ENCODE measurements at places on chromosomes 1 and 21.

DNA sequence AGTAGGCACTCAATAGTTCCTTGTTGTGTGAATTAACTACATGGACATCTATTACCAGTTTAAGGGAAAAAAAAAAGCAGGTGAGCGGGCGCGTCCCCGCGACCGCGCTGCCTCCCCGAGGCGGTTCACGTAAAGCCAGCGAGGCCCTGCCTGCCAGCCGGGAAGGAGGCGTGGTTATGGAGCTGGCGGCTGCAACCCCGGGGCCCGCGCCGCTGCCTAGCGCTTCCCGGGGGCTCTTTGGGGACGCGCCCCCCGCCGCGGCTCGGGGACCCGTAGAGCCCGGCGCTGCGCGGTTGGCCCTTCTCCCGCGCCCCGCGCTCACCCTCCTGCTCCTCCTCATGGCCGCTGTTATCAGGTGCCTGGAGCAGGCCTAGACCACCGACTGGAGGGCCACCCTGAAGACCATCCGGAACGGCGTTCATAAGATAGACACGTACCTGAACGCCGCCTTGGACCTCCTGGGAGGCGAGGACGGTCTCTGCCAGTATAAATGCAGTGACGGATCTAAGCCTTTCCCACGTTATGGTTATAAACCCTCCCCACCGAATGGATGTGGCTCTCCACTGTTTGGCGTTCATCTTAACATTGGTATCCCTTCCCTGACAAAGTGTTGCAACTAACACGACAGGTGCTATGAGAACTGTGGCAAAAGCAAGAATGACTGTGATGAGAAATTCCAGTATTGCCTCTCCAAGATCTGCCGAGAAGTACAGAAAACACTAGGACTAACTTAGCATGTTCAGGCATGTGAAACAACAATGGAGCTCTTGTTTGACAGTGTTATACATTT is 2.6 kb upstream of the CC2D1B start:
- DNase-seq = no peak

DNA sequence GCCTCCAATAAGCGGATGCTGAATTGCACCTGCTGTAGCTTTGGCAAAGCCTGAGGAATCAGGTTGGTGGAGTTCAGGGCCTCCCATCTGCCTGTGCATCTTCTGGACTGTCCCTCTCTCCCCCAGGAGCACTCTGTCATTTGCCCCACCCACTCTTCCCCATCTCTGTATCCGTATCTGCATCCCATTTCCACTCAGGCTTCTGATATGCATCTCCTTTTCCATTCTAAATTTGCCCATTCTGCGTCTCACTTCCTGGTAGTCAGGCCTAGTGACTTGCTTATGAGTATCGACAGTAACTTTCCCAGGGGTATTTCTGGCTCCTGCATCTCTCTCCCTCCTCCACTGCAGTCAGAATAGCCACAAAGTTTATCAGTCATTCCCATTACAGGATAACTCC is 15.6 kb downstream of the MR1 start:
- no peak for DNase-seq

GRCh38 chr1:91997607-91998195 is 32.1 kb upstream of the EPHX4 start:
- DNase-seq = peak; percentile 18

- no peak for DNase-seq
Observed at GRCh38 chr1:32929366-32929765, 28.2 kb upstream of the TMEM54 start.

DNA sequence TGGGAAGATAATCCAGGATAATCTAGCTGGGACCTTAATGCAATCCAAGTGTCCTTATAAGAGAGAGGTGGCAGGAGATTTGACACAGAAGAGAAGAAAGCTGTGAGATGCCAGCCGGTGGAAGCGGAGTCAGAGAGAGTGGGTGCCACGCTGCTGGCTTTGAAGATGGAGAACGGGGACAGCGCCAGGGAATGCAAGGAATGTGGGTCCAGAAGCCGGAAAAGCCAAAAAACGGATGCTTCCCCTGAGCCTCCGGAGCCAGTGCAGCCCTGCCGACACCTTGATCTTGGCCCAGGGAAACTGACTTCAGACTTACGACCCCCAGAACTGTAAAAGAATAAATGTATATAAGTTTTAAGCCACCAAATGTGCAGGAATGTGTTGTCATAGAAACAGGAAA is 152.6 kb downstream of the ZNF281 start:
- no peak for DNase-seq

Data from amniotic stem cell (primary cell).